ENCODE measurements at places on chromosomes 16 and 17.

- DNase-seq, result no peak
Measured at GRCh38 chr17:82559566-82560251, 40.2 kb downstream of the FOXK2 start.

DNA sequence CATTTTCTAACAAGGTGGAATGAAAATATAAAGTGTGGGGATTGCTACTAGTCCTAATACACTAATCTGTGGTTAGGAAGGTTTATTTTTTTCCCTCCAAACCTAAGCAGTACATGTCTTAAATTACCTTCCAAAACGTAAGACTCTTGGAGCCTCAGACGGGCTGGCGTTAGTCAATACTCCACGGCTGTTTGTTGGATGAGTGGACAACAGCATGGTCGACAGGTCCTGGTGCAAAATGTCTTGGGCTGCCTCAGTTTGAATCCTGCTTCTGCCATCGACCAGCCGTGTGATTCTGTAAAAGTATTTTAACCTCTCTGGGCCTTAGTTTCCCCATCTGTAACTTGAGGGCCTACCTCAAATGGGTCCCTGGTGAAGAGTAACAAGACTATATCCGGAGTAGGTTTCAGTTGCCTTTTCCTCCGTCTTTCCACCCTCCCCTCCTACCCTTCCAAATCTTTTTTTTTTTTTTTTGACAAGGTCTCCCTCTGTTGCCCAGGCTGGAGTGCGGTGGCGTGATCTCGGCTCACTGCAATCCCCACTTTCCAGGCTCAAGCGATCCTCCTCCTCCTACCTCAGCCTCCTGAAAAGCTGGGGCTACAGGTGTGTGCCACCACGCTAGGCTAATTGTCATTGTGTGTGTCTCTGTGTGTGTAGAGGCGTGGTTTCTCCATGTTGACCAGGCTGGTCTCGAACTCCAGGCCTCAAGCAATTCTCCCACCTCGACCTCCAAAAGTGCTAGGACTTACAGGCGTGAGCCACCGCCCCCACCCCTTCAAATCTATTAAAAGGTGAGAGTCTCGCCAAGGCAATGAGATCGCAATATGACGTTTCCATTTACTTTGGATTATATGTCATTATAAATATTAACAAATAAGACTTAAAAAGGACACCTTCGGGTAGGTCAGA lies 5.8 kb downstream of the SCGB1C2 start:
- DNase-seq, result no peak

DNA sequence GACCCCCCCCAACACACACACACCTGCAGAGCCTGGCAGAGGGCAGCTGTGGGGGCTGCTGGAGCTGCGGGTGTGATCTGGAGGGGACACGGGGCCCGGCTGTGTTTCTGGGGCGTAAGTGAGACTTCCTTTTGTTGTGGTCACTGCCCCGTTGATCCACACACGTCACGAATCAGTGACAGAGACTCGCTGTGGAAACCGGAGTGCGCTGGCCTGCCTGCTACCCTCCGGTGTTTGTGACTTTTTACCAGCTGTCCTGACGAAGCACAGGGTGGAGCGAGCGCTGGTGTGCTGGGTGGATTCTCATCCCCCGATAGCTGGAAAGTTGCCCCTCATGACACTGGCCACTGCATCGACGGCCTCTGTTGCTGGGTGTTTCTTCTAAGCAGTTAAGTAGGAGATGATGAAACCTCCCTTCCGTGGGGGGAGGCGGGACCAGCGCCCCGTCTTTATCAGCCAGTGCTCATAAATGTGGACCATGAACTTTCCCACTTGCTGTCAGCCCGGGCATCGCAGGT lies 2.3 kb downstream of the METRNL start:
- DNase-seq, result no peak

DNA sequence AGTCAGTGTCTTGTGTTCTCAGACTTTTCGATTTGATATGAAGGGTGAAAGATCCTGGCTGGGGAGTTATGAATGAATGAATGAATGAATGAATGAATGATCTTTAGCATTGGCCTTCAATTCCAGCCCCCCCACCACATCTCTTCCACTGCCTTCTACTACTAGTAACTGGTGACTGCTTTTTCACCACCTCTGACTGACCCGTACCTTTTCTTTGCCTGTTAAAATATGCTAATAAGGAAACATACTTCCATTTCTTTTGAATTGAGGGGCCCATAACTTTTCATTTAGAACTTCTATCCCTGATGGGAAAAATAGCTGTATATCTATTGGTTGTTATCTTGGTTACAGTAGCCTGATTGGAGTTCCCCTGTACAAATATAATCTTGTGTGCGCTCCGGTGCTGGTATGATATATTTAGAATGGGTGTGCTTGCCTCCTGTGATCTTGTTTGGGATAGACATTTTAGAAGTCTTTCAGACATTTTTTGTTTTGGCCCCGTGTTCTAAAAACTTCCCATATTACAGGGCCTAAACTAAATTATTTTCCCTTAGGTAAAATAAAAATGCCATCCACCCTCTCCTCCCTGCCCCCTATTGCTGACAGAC lies 3.4 kb downstream of the LYRM1 start:
- DNase-seq, result no peak

DNA sequence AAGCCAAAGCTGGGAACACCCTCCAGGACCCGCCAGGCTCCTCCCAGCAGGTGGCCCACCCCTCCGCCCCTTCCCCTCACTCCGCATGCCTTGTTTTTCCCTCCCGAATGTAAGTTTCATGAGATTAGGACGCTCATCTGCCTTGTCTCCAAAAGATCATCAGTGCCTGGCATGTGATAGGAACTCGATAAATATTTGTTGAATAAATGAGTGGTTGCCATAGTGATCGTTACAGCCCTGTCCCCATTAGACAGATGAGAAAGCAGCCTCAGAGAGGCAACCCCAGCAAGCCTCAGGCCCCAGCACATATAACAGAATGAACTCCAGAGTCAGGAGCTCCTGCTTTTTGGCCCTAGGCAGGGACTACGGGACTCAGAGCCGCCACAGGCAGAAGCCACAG lies 5.0 kb downstream of the CAMKK1 start:
- DNase-seq, result no peak
